GM12865 (cell line): ENCODE measurements at places on chromosomes 11 and 22.

- no peak for DNase-seq
Measured at GRCh38 chr22:42978453-42979103, 36.4 kb downstream of the PACSIN2 start.

- peak; percentile 96 for DNase-seq
Measured at GRCh38 chr11:96389720-96390487, at the start of the genes CCDC82 and JRKL. Gene CCDC82 (minus strand): TSS chr11:96389912. CDS start chr11:96384747, 5,165 bp downstream. Gene JRKL (plus strand): TSS chr11:96390013. CDS start chr11:96390650, 637 bp downstream.

DNA sequence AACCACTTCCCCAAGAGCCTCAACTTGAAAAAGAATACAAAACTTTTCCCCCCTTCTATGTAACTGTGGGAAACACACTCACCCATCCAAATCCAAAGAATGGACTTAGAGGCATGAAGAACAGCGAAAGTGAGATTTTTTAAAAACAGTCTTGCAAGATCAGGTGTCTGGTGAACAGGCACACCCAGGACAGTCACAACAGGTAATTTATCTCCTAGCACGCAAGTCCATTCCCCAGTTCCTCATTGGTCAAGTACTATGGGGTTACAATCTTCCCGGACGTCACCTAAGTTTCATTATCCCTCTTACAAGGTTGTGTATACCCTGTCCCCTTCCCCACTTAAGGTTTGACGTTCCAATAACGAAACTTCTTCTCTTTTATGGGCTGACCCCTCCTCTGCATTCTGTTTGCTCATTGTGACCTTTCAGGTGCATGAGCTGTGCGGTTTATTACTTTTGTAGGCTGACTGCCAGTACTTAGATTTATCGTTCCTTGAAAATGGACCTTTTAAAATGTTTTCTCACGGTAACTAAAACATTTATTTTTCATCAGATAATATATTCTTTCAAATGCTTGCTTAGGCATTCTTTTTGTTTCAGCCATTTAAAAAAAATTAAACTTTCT lies 1401.9 kb downstream of the FAM181B start:
- DNase-seq, result no peak

- DNase-seq, result peak; percentile 18
Measured at GRCh38 chr11:74770456-74770855, 21.8 kb downstream of the RNF169 start.

DNA sequence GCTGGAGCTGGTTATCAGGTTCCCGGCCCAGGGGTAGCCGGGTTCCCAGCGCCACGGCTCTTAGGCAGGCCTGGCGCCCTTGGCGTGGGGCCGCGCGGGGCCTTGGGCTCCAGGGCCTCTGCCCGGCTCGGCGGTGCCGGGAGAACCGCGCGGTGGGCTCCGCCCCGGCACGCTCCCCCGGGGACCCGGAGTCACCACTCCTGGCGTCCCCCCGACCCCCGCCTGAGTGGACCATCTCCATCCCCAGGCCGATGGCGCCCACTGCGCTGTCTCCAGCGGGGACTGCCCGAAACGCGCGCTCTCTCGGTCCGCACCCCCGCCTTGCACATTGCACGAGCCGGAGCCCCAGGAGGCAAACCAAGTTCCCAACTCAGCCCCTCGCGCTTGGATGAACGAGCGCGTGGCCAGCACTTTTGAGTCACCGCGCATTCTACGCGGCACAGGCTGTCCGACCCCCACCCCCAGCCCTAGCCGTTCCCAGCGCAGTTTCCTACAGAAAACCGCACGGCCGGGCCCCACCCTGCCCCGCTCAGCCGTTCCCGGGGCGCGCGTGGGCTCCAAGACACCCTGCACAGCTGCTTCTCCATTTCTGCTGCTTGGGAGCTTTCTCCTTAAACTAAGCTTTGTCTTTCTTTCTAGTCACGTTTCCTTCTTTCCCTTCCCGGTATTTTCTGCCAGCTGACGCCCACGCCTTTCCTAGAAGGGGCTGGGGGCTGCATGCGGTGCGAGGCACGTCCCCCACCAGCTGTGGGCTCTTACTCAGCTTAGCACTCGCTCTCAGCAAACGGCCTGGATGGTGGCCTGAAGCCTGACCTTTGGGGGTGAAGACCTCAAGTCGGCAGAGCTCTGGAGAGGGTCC lies 650 bp upstream of the CHID1 start:
- peak; percentile 55 for DNase-seq

DNA sequence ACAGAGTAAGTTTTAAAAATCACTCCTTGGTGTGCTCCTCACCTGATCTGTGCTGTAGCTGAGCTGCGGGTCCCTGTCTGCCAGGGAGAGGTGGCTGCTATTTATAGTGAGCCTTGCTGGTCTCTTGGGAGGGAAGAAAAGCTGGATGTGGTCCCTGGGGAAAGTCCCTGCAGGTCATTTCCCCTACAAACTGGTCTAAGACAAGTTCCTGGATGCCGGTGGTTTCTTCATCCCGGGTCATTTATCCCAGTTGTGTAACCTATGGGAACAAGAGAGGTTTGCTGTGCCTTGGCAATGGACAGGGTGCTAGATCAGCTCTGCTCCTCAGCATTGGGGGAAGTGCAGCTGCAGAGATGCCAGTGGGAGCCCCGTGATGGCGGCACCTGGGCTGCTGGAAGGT lies at the start of gene SAA2:
Gene SAA2 (minus strand): TSS at position 108 of the 400 bp plus-strand sequence. CDS start 657 bp downstream, outside the sequence.
- no peak for DNase-seq

DNA sequence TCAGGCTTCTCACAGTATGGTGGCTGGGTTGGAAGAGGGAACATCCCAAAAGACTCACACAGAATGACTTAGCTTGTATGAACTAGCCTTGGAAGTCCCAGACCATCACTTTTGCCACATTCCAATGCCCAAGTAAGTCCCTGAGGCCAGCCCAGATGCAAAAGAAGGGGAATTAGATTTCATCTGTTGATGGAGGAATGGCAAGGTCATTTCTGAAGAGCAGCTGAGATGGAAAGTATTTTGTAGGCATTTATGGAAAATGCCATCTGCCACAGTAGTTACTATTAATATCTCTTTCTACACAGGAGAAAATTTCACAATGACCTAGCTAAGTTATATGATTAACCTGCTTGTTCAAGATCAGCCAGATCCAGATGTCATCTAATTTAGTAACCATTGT lies 58.8 kb downstream of the ENDOD1 start:
- DNase-seq, result no peak

- DNase-seq, result no peak
Measured at GRCh38 chr11:106022795-106023275, 795 bp upstream of the MSANTD4 start.

DNA sequence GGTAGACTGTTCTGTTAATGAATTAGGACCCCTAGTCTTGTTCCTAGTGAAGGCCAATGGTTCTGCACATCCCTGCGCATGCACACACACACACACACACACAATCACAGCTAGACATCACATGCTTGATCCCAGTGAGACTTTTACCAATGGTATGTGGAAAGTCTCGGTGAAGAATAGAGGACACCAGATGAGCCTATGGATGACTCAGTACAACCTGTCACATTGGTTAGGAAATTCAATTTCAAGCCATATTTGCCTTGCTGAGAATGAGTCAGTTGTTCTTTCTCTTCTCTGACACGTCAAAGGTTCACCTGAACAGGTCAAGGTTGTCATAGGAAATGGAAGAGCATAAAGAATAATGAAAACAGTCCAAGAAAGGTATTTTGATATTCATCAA lies 122.0 kb downstream of the SLC17A6 start:
- no peak for DNase-seq

DNA sequence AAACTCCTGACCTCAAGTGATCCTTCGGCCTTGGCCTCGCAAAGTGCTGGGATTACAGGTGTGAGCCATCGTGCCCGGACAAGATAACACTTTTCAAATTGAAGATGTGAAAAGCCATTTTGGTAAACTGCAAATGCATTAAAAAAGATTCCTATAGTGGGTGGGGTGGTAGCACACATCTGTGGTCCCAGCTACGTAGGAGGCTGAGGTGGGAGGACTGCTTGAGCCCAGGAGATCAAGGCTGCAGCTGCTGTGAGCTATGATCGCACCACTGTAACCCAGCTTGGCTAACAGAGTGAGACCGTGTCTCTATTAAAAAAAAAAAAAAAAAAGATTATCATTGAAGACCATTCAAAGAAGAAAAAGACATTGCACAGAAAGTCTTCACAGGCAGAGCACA lies 16.9 kb upstream of the ARFGAP3 start:
- DNase-seq, result no peak

GRCh38 chr11:22733475-22734248 lies 67.3 kb downstream of the GAS2 start:
- DNase-seq, result no peak

- no peak for DNase-seq
Measured at GRCh38 chr11:8149726-8150125, 19.1 kb downstream of the RIC3 start.

DNA sequence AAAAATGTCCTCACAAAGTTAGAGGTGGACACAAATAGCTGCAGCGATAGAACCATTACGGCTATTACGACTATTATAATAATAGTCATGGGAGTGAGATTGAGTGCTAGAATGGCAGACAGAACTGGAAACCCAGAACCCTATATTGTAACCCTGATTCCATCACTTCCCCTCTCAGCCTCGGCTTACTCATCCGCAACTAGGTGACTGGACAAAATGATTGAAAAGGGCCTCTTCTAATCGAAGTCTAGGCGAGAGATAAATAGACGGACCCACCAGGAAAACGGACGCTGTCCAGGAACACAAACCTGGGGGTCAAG lies 629 bp downstream of the PSMA1 start:
- no peak for DNase-seq

DNA sequence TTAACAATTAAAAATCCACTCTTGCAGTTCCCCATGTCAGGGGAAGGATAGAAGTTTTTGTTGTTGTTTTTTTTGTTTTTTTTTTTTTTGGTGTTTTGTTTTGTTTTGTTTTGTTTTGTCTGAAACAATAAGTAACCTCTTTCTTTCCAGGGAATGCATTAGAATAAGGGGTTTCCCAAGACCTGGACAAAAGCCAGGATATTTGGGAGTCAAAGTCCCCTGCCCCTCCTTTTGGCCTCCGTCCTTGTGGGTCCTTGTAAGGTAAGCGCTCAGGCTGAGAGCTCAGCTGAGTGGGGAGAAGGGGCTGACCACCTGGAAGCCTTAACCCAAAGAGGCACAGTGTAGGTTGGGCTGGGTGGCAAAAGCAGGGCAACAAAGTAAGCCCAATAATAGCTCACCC lies 515.4 kb downstream of the SOX6 start:
- no peak for DNase-seq

DNA sequence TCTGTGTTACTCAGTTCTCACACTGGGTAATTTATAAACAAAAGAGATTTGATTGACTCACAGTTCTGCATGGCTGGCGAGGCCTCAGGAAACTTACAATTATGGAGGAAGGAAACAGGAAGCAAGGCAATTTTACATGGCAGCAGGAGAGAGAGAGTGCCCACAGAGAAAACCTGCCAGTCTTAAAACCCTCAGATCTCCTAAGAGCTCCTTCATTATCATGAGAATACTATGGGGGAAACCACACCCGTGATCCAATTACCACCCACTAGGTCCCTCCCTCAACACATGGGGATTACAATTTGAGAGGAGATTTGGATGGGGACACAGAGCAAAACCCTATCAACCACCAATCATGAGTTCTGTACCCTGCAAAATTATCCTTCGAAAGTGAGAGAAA lies 1180.8 kb downstream of the JRKL start:
- no peak for DNase-seq

- no peak for DNase-seq
Measured at GRCh38 chr11:115458877-115459276, 45.3 kb downstream of the CADM1 start.

- DNase-seq, result peak; percentile 80
Measured at GRCh38 chr11:13486926-13487660, 8.7 kb downstream of the PTH start.

- peak; percentile 45 for DNase-seq
Measured at GRCh38 chr11:116773203-116774097, 663 bp upstream of the BUD13 start.

DNA sequence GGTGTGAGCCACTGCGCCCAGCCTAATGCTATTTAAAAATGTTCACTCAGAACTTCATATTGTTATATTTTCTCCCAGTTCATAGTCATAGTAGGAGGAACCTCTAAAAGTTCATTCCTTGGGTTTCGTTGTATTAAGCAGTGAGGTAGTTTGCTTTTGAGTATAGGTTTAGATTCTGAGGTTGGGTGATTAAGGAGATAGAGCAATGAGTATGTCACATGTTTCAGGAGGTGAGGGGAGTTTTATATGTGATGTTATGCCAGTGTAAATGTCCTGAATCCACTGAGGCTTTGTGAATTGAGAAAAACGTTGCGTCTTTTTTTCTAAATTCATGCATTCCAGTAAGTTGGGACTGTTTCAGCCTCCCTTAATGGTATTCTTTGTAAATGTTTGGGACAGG lies 4.2 kb downstream of the UBE2L3 start:
- DNase-seq, result no peak

DNA sequence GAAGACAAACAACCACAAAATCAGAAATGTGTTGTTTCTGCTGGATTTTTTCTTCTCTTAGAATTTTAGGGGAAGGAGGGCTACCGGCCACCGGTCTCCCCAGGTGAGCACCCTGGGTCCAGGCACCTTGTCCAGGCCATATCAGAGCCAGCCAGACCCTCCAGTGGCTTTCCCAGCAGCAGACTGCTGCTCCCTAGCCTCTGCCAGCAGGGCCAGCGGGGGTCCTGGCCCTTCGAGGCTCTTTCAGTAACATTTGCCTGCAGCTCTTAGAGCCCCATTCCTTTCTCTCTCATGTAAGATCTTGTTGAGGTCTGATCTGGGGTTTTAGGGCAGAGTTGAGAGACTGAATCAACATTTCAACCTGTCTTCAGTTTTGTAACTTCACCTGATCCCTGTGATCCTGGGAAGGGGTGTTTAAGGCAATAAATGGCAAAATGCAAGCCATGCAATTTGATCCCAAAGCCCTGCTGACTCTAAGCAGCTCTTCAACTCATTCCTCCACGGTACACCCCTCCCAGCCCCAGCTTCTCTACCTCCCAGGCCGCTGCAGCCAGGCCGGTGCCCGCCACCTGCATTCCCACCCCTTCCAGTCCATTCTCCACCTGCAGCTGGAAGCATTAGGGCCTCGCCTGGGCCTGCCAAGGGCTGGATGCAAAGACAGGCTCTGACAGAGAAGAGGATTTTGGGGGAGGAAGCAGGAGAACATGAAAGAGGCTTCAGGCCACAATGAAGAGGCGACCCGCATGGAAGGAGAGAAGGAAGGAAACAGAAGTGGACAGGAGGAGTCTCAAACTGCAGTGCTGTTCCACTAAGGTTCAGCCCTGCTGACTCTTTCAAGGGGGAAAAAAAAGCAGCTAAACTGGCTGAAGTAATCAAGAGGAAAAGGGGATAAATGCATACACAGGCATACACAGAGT lies 113.0 kb upstream of the FGF3 start:
- no peak for DNase-seq

- no peak for DNase-seq
Measured at GRCh38 chr11:2762451-2762850, 62.7 kb upstream of the KCNQ1OT1 start.
